Osteoblast (primary cell): ENCODE measurements at places on chromosomes 11 and 22. TPM values are rescaled to one million over a fixed set of nuclear protein-coding genes. Genes with fewer than 3 reads are reported as not detected.

The SMTNL1 gene
- not detected in 2 replicates for total RNA-seq

DNA sequence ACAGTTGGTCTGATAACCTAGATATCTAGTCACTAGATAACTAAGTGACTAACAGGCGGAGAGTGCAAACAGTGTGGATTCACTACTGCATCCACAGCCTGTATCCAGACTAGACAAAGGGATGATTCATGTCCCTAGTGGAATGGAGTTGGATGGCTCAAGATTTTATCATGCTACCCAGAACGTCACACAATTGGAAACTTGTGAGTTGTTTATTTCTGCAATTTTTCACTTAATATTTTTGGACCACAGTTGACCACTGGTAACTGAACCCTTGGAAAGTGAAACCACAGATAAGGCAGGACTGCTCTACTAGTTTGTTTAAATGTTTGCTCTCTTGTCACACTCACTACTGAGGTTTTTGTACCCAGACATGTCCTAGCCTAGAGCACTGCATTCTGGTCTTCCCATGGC is 76.0 kb downstream of the UBASH3B start:
- DNase-seq, result peak; percentile 58

- DNase-seq, result no peak
Observed at GRCh38 chr22:32634421-32634981, 159.9 kb downstream of the FBXO7 start.

The C11orf87 gene
- 4.3 and 4.7 TPM in 2 replicates for total RNA-seq

The CSF2RB gene
- 1.1 and 1.2 TPM in 2 replicates for total RNA-seq

DNA sequence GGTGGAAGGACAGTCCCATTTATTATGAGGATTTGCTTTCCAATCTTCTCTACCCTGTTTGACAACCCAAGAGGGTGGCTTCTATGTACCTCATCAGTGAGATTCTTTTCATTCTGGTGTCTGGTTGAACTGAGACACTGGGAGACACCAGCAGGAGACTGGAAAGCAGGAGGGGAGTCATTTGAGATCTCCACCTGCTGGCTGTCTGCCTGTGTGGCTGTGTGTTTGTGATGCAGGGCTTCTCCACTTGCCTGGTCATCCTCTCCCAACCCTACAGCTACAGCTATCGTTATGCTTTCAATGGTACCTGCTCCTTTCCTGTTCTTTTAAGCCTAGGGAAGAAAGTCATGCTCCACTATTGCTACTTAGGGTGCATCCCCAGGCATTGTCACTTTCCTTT is 48.6 kb downstream of the MRGPRX1 start:
- DNase-seq, result no peak

GRCh38 chr11:61279934-61280659 is 15.0 kb downstream of the VWCE start:
- DNase-seq, result peak; percentile 49

DNA sequence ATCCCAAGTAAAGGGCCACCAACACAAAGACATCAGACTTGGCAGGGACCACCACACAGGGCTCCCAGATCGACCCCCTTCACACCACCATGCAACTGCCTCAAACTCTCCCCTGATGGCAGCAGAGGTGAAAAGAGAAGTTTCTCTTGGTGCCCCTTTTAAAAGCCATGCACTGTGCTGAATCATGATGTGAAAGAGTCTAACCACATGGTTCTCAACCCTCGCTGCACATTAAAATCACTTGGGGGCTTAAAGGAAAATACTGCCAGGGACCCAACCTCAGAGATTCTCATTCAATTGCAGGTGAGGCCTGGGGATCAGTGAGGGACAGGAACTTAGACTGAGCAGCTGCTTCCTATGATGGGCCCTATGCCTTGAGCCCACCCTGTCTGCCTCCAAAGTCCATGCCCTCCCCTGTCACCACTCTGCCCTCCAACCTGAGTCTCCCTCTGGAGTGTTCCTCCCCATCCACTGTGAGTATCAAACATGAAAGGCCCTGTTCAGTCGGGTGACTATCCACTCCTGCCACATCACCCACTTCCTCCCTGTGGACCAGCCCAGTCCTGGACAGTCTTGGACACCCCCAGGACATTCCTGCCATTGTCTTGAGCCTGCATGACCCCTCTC is 40.8 kb downstream of the PLEKHA7 start:
- DNase-seq, result no peak

- peak; percentile 78 for DNase-seq
Observed at GRCh38 chr11:7060868-7061267, 27.9 kb upstream of the RBMXL2 start.

- DNase-seq, result no peak
Observed at GRCh38 chr11:133925756-133926155, 31.0 kb downstream of the IGSF9B start.

- peak; percentile 94 for DNase-seq
Observed at GRCh38 chr11:47434011-47434786, 8.0 kb upstream of the PSMC3 start.

The DCDC1 gene
- total RNA-seq, result 1.1 and 2.4 TPM in 2 replicates

DNA sequence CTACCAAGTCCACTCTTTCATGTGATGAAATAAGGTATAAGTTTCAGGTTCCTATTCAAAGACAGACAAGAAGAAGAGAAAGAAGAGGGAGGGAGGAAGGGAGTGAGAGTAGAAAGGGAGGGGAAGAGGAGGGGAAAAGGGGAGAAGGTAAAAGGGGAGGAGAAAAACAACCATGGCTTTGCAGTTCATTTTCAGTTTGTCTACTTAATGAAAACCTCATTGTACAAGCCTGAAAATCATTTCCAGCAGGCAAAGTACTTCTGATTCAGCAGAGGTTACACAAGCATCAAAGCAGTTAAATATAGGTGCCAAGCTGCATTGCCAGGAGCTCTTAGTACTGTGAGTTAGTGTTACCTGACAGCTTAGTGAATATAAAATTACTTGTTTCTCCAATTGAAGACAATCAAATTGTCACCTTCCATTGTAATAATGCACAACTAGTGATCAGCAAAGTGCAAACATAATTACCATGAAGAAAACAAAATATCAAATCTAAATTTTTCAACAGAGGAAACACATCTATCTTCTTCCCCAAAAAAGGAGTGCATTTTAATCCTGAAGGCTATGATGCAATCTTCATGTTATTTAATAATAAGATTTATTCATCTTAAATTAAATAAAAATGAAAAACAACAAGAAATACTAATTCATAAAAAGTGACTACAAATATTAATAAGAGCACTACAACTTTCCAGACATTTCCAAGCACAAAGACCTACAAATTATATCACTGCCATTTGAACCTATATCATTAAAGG is 8.2 kb downstream of the SOX6 start:
- DNase-seq, result no peak

GRCh38 chr22:45450921-45451651 is 37.6 kb downstream of the RIBC2 start:
- peak; percentile 95 for DNase-seq

The FAT3 gene
- 2.2 and 3.5 TPM in 2 replicates for total RNA-seq

DNA sequence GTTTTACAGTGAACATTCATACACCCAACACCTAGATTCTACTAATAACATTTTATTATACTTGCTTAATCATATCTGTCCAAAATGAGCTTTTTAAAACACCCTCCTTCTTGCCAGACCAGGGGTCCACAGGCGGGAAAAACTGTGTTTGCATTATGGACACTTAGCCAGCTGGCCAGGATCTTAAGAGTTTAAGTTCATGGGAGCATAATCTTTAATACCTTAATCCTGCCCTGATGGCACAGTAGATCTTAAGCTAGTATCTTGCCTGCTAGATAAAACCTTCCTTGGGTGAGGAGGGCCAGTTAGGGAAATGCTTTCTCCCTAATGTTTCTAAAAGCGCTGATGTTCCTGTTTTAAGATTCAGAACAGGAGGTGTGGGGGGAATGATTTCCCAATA is 13.1 kb upstream of the CCDC134 start:
- no peak for DNase-seq

The OR52N4 gene
- total RNA-seq, result not detected in 2 replicates

DNA sequence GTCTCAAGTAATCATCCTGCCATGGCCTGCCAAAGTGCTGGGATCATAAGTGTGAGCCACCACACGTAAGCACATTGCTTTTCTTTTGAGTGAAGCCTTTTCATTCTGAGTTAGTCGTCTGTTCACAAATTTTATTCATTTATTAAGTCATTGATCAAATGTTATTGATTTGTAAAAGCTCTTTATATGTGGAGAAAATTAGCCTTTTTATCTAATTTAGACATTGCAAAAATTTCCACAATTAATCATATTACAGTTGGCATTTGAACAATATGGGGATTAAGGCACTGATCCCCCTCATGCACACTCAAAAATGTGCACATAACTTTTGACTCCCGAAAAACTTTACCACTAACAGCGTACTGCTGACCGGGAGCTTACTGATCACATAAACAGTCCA is 7.5 kb upstream of the EMID1 start:
- no peak for DNase-seq
